NCI-H774 (cell line): ENCODE measurements at places on chromosomes 6 and 20.

- DNase-seq, result no peak
Measured at GRCh38 chr6:102520966-102521365, 1127.5 kb downstream of the GRIK2 start.

DNA sequence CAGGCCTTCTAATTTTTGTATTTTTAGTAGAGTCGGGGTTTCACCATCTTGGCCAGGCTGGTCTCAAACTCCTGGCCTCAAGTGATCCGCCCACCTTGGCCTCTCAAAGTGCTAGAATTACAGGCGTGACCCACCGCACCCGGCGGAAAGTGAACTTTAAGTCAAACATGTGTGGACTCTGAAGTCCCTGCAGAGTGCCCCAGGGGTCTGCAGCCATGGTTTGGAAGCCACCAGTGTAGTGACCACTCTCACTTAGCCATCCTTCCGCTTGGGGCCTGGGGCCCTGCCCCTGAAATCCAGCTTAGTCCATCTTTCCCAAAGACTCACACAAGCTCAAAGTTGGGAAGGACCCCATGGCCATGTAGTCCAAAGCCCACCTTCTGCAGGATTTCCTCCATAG lies 164.5 kb downstream of the GRM4 start:
- DNase-seq, result no peak

DNA sequence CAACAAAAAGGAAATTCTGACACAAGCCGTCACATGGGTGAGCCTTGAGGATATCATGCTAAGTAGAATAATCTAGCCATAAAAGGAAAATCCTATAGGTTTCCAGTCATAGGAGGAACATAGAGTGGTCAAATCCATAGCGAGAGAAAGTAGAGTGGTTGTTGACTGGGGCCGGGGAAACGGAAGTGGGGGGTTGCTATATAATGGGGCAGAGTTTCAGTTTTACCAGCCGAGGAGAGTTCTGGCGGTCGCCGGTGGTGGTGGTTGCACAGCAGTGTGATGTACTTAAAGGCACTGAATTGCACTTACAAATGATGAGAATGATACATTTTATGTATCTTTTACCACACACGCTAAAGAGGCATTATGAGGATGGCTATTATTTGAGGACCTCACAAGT lies 4.9 kb downstream of the GPR31 start:
- no peak for DNase-seq

GRCh38 chr6:162649271-162649670 lies 78.3 kb downstream of the PRKN start:
- no peak for DNase-seq

DNA sequence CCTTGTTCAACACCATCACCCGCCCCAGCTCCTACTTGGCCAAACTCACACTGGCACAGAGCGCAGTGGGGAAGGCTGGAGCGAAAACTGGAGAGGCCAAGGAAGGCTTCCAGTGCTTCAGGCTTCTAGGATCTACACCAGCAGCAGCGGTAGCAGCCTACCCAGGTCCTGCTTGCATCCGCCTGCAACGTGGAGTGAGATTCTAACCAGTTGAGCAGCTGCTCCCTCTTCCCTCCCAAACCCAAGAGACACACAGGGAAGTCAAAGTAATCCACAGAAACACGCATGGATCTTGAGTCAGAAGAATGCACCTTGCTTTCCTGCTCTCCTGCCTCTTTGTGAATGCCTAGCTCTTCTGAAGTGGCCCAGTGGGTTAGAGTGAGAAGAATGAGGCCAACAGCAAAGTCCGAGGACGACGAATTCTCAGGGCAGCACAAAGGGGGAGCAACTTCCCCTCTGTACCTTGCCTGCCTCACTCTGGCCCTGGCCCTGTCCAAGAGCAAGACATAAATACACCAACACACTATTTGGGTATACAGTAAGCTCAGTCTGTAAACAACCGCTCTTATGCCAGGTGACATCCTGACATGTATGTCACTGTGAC lies 95.9 kb upstream of the FOXQ1 start:
- DNase-seq, result no peak

DNA sequence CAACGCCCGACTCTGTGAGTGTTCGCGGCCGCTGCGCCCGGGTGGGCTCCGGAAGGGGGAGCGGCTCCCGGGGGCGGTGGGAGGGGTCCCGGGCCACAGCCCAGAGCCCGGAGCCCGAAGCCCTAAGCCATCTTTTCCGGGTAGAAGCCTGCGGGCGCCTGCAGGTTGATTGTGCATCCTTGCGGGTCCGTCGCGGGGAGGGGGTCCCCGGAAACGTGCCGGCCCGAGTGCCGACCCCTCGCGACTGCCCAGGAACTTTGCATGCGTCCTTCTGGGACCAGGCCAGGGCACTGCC lies 413 bp downstream of the PTPRA start:
- peak; percentile 41 for DNase-seq
